ENCODE measurements at places on chromosomes 7 and 10. TPM values are rescaled to one million over a fixed set of nuclear protein-coding genes. Genes with fewer than 3 reads are reported as not detected.
A peak's percentile ranks its signal among the peaks of the same experiment; 100 is the strongest.

Gene MET
- total RNA-seq, result 96.7 TPM

Gene ASIC3
- total RNA-seq, result 3.2 TPM

Gene LMOD2
- not detected for total RNA-seq

Gene SEMA3C
- total RNA-seq, result 56.4 TPM

DNA sequence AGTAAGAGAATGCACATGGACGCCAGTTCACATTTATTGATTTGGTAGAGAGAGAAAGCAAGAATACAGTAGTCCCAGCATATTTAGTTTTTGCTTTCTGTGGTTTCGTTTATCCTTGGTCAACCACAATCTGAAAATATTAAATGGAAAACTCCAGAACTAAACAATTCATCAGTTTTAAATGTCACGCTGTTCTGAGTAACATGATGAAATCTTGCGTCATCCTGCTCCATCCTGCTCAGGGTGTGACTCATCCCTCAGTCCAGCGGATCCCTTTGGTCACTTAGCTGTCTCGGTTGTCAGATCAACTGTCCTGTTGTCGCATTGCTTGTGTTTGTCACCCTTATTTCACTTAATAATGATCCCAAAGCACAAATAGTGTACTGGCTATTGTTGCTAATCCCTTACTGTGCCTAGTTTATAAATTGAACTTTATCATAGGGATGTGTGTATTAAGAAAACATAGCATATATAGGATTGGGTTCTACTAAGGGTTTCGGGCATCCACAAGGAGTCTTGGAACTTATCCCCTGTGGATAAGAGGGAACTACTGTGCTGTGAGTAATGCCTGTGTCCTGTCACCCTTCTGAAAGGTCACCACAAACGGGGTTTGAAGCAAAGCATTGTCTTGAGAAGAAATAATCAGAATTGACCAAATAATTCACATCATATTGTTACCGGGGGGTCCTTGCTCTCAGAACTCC, 73.6 kb downstream of the OTUD1 start:
- no peak overlapping the region for H3K4me3 ChIP-seq
- no peaks in the 10 kb centered on the region for H3K27me3 ChIP-seq
- peak; percentile 36 for DNase-seq
- no peak overlapping the region for H3K27ac ChIP-seq

DNA sequence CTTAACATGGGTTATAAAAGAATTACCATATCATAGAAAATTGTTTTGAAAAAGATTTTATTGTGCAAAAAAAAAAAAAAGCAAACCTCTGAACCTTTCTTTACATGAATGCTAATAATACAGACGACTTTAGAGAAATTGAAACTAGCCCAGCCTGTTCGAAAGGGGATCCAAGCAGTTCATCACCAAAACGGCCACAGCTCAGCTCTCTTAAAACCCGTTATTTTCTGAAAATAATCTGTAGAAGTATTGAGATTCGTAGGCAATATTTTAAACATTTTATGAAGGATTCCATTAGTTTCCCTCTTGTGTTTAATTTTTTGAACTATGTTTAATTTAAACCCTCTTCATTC, 9.9 kb upstream of the GSAP start:
- H3K4me1 ChIP-seq, result peaks cover 26% of the 10 kb centered on the region
- H3K4me3 ChIP-seq, result no peak overlapping the region
- H3K27ac ChIP-seq, result no peak overlapping the region
- H3K27me3 ChIP-seq, result no peaks in the 10 kb centered on the region
- no peaks in the 10 kb centered on the region for H3K36me3 ChIP-seq

DNA sequence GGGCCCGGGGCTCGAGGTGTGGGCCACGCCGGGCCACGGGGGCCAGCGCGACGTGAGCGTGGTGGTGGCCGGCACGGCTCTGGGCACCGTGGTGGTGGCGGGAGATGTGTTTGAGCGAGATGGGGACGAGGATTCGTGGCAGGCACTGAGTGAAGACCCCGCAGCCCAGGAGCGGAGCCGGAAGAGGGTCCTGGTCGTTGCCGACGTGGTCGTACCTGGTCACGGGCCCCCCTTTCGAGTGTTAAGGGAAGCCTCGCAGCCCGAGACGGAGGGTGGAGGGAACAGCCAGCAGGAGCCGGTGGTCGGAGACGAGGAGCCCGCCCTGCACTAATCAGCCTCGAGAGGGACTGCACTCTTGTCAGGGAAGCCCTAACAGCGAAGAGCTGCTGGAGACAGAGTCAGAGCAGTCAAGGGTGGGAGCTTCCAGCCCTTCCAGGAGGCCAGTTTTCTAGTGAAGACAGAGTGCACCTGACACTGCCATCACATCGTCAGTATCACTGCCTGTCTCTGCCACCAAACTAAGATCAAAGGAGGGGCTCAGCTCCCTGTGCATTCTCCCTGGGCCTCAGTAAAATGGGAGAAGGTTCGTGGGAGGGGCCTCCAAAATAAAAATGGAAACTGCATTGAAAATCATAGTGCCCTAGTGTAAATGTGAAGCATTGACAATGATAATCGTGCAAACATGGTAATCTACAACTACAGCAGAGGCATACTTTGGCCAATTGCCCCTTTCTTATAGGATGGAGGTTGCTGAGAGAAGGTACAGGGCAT, 1.3 kb downstream of the MBLAC1 start:
- H3K4me3 ChIP-seq, result peak overlapping the region; percentile 67
- no peaks in the 10 kb centered on the region for H3K27me3 ChIP-seq
- H3K4me1 ChIP-seq, result peaks cover 18% of the 10 kb centered on the region
- no peak for DNase-seq
- H3K36me3 ChIP-seq, result no peaks in the 10 kb centered on the region

- no peak for DNase-seq
- H3K36me3 ChIP-seq, result no peaks in the 10 kb centered on the region
- no peak overlapping the region for H3K4me3 ChIP-seq
- H3K27ac ChIP-seq, result no peak overlapping the region
- H3K4me1 ChIP-seq, result no peaks in the 10 kb centered on the region
Measured at GRCh38 chr10:71647526-71648253, 71.9 kb downstream of the C10orf105 start.

DNA sequence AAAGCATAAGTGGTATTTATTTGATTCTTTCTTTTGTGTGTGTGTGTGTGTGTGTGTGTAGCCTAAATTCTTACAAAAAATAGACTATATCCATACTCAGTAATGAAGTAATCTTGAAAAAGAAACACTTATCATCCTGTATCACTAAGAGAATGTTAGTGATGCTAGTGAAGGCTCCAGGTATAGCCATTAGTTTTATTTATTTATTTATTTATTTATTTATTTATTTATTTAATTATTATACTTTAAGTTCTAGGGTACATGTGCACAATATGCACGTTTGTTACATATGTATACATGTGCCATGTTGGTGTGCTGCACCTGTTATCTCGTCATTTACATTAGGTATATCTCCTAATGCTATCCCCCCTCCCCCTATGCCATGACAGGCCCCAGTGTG, 436.0 kb downstream of the HTR7 start:
- no peaks in the 10 kb centered on the region for H3K4me1 ChIP-seq
- no peak overlapping the region for H3K27ac ChIP-seq
- DNase-seq, result no peak
- H3K4me3 ChIP-seq, result no peak overlapping the region

DNA sequence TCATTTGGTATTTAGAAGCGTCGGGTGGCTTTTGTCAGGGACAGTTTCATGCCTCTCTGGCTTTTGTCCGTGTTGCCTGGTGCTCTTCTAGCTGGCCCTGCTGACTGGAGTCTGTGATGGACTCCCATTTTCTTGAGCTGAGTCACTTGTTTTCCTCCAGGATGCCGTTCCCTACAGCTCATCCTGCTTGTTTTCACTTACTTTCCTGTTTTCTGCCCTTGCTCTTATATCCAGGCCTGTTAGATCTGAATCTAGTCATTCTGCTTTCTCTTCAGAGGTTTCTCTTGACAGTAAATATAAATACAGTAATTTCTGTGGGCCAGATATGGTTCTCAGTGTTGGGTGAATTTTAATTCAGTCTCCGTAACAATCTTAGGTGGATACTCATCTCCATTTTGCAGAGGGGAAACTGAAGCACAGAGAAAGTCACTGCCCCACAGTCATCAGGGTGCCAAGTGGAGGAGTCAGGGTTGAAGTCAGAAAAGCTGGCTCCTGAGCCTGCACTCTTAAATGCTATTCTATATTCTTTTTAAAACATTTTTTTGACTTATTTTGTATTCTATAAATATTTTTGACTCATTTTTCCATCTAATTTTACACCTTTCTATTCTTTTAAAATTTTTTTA, 85.4 kb downstream of the CCNY start:
- peaks cover 55% of the 10 kb centered on the region for H3K4me1 ChIP-seq
- peak overlapping the region; percentile 41 for H3K27ac ChIP-seq
- no peaks in the 10 kb centered on the region for H3K27me3 ChIP-seq
- no peak overlapping the region for H3K4me3 ChIP-seq
